ENCODE measurements at places on chromosomes 3 and 15.
A peak's percentile ranks its signal among the peaks of the same experiment; 100 is the strongest.

DNA sequence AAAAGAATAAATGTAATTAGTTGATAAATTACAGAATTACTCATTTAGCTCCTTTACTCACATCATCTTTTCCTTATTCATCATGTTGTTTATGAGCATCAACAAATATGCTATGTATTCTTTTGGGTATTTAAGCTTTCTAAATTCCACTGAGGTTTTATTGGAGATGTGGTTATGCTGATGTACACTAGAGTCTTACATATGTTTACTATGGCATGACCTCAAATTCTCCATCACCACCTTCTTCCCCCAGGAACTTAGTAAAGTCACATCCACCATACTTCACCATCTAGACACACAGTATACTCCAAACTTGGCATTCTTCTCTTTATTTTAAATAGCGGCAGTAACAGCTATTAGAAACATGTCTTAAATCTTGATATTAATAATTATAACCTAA, 74.1 kb upstream of the MELTF start:
- DNase-seq, result no peak

DNA sequence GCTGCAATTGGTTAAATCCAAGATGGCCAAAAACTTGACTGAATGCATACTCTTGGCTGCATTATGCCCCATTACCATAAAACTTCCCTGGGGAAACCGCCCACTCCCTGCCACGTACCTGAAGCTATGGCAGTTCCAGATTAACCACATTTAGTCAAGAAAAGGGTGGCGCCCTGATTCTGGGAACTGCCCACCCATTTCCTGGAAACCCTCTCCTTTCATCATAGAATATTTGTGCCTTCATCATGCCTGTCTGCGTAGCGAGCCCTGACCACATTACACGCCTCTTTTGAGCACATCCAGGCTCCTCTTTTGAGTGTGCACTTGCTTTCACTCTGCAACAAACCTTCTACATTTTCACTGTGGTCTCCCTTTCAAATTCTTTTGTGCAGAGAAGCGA, 5.2 kb downstream of the LINS1 start:
- no peak for DNase-seq

- no peak for DNase-seq
Observed at GRCh38 chr3:114308830-114309229, 15.0 kb downstream of the TIGIT start.

- no peak for DNase-seq
Observed at GRCh38 chr3:10408680-10409079, 87.8 kb upstream of the SEC13 start.

DNA sequence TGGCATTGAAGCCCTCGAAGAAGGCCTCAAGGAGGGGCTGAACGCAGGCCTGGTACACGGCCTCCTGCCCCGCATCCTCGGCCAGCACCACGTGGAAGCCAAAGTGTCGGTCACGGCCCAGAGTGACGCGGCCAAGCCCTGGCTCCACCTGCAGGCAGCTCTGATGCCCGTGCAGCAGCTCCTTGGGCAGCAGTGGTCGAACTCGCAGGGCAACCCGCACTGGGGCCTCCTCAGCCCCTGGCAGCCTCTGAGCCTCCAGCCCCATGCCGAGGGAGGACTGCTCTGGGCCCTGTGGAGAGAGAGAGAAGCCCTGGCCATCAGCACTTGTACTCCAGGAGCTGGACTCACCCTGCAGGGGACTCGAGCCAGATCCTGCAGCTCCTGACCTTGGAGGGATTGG, 2.6 kb downstream of the KIF7 start:
- DNase-seq, result no peak

DNA sequence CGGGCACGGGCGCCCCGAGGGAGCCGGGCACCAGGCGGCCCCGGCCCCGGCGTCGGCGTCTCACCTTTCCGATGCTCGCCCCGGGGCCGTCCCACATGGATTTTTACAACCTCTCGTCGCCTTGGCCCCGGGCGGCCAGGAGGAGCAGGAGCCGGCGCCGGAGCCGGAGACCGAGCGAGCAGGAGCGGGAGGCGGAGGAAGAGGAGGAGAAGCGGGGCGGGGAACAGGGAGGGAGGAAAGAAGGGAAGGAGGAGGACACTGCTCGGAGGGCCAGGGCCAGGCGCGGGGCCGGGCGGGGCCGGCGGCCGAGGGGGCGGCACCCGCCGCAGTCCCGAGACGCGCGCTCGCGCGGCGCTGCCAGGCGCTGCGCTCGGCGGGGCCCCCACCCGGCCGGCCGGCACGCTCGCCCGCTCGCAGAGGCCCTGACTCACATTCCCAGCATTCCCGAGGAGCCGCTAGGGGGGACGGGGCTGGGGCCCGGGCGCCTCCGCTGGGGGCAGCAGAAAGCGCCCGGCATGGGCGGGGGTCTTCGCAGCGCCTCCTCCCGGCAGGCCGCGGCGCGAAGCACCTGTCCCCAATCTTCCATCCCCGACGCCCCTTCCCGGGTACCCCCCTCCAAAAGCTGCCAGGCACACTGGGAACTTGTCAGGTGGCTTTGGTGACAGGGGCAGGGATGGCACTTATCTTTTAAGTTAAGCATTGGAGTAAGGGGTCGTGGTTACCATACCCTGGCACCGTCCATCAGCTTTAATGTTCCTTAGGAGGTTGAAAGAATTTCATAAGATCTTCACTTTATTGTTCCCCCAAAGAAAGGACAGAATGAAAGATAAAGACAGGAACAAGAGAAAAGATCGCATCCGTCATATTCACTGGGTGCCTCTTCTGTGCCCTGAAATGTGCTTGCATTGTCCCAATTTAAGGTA, at the start of gene ERC2:
Gene ERC2, minus strand, starts transcription at position 284 of the 923 bp plus-strand sequence.
- peak; percentile 74 for DNase-seq

- DNase-seq, result no peak
Observed at GRCh38 chr15:98727115-98728040, 79.0 kb downstream of the IGF1R start.

GRCh38 chr15:51840692-51841091, 11.2 kb downstream of the TMOD3 start:
- DNase-seq, result no peak

DNA sequence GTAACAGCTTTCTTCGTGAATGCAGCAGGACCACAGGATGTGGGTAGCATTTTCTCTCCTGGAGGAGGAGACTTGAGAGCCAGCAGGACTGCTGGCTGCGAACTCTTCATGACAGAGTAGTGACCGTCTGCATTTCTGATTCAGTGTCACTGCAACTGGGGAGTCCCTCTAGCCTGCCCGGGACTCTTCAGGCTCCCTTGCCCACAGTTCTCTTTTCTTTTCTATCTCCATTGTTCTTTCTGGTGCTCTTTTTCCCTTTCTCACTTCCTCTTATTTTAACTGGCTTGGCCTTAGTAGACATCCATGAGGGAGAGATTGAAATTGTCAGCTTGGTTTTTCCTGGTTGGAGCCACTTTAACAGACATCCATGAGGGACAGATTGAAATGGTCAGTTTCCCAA, 49.9 kb upstream of the P2RY1 start:
- DNase-seq, result no peak

DNA sequence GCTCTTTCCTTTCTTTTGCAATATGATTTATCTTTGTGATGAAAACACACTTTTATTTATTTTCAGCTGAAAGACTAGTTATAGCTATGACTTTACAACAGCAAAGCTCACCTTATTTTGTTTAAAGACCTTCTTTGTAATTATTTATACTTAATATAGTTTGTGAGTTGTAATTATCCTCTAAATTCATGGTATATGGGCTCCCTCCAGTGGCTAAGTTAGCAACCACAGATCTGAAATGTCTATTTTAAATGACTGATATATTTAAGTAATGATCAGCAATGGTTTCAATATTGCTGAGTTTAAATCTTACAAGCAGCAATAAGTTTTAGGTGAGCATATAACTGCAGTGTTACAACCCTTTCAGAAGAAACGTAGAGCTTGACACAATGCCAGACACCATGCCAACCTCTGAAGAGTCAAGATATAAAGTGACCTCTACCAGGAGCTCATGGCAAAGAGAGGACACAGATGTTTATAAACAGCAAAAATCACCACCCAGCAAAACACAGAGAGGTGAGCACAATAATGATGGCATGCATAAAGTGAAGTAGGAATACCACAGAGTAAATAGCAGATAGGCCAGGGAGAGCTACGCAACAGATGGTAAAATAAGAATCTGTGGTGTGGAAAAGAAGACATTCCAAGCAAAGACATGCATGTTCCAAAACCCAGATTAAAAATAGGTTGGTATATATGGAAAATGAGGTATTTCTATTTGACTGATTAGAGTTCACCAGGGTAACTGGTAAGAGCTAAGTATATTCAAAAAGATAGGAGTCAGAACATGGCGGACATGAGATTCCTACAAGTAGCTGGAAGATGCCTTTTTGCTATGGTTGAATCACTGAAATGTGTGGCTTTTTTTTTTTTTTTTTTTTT, 143.7 kb upstream of the ZNF385D start:
- peak; percentile 29 for DNase-seq

DNA sequence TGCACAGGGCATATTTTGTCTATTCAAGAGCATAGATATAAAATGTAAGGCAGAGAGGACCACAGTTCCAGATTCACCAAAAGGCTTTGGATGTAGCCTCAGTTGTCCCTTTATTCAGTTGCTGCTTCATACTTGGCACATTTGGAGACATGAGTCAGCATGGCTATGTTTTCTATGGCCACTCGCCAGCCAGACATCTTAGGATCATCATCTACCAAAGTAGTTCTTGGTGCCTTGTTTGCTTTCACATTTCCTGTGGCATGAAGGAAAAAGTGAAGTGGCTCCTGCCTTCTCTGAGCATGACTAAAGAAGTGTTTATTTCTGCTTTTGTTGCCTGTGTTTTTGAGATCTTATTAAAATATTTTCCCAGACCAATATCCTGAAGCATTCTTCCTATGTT, 7.2 kb downstream of the SUSD5 start:
- DNase-seq, result no peak

GRCh38 chr3:171157286-171157685, 130.8 kb upstream of the SLC2A2 start:
- no peak for DNase-seq

- peak; percentile 77 for DNase-seq
Observed at GRCh38 chr15:55588070-55588814, at the start of gene PYGO1. PYGO1 (minus strand) TSS chr15:55588345; CDS start chr15:55587883, 462 bp downstream.

DNA sequence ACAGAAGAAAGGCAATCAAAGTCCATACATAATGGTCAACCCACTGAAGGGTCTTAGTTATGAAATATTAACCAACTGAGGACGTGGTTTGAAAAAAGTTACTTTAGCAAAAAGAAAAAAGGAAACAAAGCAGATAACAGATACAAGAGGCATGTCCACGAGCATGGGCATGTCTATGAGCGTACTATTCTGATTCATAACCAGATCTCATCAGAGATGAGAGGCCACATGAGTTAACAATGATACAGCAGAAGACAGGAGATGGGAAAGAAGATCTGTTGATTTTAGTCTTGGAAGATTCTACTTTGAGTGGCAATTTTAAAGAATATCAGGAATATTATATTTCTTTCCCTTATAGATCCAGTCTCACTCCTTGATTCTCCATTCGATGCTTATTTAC, 262.9 kb upstream of the SLITRK3 start:
- DNase-seq, result no peak

DNA sequence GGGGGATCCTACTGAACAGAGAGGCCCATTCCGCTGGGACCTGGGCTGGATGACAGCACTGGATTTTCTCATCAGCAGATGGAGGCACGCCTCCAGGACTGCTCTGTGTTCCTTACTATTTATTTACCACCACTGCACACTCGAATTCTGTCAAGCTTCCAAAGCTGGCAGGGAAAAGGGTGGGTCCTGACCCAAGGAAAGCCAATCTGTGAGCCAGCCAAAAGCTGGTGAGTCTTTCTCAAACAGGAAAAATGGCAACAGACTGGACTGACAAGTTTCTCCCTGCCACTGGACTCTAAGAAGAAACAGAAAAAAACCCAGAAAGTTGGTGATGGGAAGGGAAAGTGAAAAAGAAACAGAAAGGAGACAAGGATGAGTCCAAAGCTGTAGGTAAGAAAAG, 37.8 kb downstream of the CD47 start:
- DNase-seq, result no peak

DNA sequence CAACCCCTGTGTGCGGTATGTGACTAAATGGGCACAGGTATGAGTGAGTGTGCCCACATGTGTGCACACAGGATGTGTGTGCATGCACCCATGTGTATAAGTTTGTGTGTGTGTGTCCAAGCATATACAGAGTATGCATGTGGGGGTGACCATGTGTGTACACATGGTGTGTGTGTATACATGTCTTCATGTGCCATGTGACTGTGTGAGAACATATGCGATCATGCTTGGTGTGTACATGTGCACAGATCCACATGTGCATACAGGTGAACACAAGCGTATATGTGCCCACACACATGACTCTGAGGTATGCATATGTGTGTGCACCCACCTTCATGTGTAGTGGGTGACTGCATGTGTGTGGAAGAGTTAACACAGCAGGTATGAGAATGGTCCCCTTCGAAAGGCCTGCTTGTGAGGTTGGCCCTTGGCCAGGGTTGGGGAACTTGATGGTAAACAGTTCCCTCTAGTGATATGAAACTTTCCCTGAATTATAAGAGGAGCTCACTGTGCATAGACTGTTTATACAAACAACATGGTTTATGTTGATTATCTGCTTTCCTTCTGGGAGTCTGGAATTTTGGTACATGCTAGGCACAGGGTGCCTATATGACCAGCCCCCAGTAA, 10.3 kb downstream of the PFKFB4 start:
- DNase-seq, result no peak

DNA sequence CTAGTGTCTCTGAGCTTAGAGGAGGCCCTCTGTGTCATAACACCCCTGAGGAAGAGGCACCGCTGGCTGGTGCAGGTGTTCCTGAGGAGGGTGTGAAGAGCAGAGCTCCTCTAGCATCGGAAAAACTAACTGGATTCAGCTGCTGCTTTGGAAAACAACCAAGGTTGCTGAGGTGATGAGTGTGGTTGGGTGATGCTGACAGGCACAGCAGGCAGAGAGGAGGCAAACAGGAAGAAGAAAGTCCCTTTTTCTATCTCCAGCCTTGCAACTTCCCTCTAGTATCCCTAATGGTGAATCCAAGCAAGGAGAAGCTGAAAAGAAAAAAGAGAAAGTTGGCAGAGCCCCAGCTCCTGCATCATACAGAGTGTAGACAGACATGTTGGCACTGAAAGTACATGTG, 3.8 kb upstream of the OR4F15 start:
- no peak for DNase-seq

Data from SK-N-DZ (cell line).